ENCODE measurements at places on chromosomes 12 and 14. TPM values are rescaled to one million over a fixed set of nuclear protein-coding genes. Genes with fewer than 3 reads are reported as not detected.

The BCAT1 gene
- total RNA-seq: 267 TPM

DNA sequence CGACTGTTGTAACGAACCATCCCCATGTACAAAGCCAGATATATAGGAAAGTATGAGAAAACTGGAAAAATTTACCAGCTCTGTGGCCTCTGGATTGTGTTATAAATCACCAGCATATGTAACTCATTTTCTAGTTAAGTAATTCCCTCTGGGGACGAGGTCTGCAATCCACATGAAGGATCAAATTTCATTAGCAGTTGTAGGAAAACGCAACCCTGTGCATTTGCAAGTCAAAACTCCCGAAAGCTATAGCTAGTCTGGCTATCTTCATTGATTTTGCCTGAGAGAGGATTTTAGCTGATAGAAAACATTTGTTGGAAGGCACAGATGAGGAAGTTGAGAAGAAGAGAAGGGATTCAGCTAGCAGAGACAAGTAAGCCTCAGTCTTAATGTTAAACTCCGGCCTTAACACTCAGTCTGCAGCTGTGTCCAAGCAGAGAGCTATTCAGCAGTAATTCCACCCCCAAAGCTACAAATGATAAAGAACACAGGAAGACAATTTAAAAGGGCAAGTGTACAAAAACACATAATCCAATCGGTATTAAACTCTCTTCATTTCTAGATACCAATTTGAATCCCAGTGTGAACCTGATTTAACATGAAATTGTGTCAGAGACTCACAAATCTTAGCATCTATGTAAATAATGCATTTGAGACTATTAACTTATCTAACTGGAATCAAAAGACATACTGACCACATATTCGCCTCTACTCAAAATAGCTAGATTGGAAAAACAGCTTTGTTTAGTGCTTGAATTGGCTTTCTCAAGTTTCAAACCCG lies 54.2 kb upstream of the CERS5 start:
- DNase-seq: no peak
- H3K4me1 ChIP-seq: peaks cover 20% of the 10 kb centered on the region
- no peaks in the 10 kb centered on the region for H3K27me3 ChIP-seq
- no peak overlapping the region for H3K4me3 ChIP-seq
- no peak overlapping the region for H3K27ac ChIP-seq

- H3K27me3 ChIP-seq: peaks cover 2% of the 10 kb centered on the region
- H3K36me3 ChIP-seq: no peaks in the 10 kb centered on the region
- no peak overlapping the region for H3K27ac ChIP-seq
- DNase-seq: no peak
- no peak overlapping the region for H3K4me3 ChIP-seq
Observed at GRCh38 chr14:104047761-104048160, 37.7 kb upstream of the ASPG start.

- no peaks in the 10 kb centered on the region for H3K27me3 ChIP-seq
- H3K4me1 ChIP-seq: peaks cover 4% of the 10 kb centered on the region
- H3K27ac ChIP-seq: peak within 1 kb of the TSS; percentile 54
- no peak within 1 kb of the TSS for H3K4me3 ChIP-seq
Observed at GRCh38 chr12:11134305-11134704, at the start of gene TAS2R30. TAS2R30 (minus strand) TSS chr12:11134644; CDS start chr12:11134244, 400 bp downstream.

The WDHD1 gene
- total RNA-seq: 67.3 TPM

The ING4 gene
- total RNA-seq: 26.7 TPM

DNA sequence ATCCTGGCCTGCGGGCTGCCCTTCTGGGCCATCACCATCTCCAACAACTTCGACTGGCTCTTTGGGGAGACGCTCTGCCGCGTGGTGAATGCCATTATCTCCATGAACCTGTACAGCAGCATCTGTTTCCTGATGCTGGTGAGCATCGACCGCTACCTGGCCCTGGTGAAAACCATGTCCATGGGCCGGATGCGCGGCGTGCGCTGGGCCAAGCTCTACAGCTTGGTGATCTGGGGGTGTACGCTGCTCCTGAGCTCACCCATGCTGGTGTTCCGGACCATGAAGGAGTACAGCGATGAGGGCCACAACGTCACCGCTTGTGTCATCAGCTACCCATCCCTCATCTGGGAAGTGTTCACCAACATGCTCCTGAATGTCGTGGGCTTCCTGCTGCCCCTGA lies 15.4 kb upstream of the BDKRB1 start:
- H3K4me1 ChIP-seq: peaks cover 4% of the 10 kb centered on the region
- H3K4me3 ChIP-seq: no peak overlapping the region
- H3K36me3 ChIP-seq: peaks cover 9% of the 10 kb centered on the region

GRCh38 chr12:120980800-120981368 lies 2.5 kb downstream of the HNF1A start:
- no peak overlapping the region for H3K27ac ChIP-seq
- H3K4me1 ChIP-seq: peaks cover 17% of the 10 kb centered on the region
- H3K27me3 ChIP-seq: no peaks in the 10 kb centered on the region
- no peak overlapping the region for H3K4me3 ChIP-seq

- no peak overlapping the region for H3K27ac ChIP-seq
- H3K27me3 ChIP-seq: no peaks in the 10 kb centered on the region
- no peaks in the 10 kb centered on the region for H3K4me1 ChIP-seq
- DNase-seq: no peak
- H3K36me3 ChIP-seq: no peaks in the 10 kb centered on the region
- H3K4me3 ChIP-seq: no peak overlapping the region
Observed at GRCh38 chr12:5915511-5915910, 29.5 kb downstream of the ANO2 start.

The GPRC5D gene
- total RNA-seq: not detected

The TAS2R9 gene
- not detected for total RNA-seq

DNA sequence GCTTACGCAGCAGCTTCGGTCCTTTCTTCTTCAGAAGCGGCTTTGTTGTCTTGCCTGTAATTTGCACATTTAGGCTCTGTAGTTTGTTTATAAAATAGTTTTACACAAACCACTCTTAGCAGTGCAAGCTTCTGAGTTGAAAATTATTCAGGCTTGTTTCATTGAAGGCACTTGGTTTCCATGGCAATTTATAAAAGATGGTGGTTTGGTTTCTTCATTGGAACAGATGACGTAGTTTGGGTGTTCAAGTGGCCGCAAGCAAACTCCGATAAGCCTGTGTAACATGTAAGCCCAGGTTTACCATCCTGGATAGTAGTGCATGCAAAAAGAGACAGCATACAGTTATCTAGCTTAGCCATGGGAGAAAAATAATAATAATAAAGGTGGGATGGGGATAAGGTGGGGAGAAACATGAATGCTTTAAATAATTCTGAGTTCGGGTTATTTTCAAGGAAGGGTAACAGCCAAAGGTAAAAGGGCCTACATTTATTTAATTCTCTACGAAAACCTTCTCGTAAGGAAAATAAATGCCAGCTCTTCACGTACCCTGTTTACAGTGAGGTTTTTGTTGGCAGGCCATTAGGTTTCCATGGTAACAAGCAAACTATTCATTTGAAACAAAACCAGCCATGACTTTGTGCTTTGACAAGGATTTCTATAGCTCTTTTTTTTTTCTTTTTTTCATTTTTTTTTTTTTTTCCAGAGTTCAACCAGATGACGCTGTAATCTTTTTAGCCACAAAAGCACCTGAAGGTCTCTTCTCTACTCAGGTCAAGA lies 189.6 kb upstream of the RPL10L start:
- no peaks in the 10 kb centered on the region for H3K36me3 ChIP-seq
- H3K4me3 ChIP-seq: no peak overlapping the region
- H3K27me3 ChIP-seq: no peaks in the 10 kb centered on the region
- no peaks in the 10 kb centered on the region for H3K4me1 ChIP-seq

- peaks cover 56% of the 10 kb centered on the region for H3K27me3 ChIP-seq
- peaks cover 25% of the 10 kb centered on the region for H3K4me1 ChIP-seq
- no peaks in the 10 kb centered on the region for H3K36me3 ChIP-seq
- DNase-seq: no peak
- peak overlapping the region; percentile 93 for H3K4me3 ChIP-seq
- H3K27ac ChIP-seq: peak overlapping the region; percentile 63
Observed at GRCh38 chr14:23284654-23285529, 1.0 kb downstream of the HOMEZ start.

DNA sequence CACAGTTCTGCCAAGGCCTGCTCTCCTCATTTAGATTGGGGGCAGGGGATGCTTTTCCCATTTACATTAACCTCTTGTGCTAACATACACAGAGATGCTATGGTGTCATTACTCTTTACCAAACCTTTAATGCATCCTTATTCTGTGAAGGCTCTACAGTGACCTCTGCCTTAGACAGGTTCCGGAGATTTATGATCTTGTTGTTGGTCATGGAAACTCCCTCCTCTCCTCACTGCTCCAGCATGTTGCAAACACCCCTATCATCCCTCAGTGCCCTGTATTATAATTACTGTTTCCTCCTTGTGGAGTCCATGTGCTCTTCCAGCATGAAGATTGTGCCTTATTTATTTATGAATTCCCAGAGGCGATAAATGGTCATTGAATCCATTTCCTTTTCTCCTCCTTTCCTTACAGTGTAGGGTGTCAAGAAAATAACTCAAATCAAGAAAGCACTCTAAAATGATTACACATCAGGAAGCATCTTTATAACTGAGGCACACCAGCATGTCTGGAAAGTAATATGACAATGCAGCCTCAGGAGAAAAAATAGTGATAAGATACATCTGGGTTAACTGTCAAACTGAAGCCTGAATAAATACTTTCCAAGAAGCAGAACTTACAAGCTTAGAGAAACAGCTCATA lies 37.8 kb downstream of the RTN1 start:
- H3K36me3 ChIP-seq: no peaks in the 10 kb centered on the region
- H3K4me1 ChIP-seq: peaks cover 17% of the 10 kb centered on the region
- no peak overlapping the region for H3K27ac ChIP-seq
- H3K27me3 ChIP-seq: no peaks in the 10 kb centered on the region

DNA sequence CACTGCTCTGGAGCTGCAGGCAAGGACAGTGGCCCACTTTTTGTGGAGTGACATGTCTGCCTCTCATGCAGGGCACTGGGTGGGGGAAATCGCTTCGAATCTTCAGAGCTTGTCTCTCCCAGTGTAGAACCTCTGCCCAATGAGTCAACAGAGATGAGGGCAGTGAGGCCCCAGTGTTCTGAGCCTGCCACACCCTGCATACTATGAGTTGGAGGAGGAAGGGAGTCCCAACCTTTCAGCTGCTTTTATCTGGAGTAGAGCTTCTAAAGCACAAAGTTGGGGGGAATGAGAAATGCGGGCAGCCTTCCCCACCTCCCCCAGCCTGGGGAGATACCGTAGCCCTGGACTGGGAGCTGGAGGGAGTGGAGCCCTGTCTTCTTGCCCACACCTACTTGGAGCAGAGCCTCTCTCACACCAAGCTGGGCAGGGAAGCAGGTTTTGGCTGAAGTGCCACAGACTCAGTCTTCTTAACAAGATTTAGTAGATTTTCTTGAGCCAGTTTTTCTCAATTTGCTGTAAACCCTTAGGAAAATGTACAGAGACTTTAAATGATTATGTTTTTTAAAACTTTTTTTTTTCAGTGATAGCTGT lies 159.1 kb downstream of the ADGRD1 start:
- no peaks in the 10 kb centered on the region for H3K36me3 ChIP-seq
- H3K4me3 ChIP-seq: no peak overlapping the region
- peaks cover 4% of the 10 kb centered on the region for H3K27me3 ChIP-seq

DNA sequence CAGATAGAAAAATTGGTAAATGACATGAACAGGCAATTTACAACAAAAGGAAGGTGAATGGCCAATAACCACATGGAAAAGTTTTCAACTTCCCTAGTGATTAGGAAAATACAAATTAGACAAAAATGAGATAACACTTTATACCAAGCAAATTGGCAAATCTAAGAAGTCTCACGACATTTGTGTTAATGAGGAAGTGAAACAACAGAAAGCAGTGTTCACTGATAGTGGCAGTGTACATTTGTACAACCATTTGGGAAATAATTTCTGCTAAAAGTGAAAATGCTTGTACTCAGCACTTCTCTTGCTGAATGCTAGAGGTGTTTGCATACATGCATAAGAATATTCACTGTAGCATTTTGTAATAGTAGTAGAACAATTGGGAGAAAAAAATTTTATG lies 126.6 kb downstream of the LLPH start:
- H3K4me1 ChIP-seq: no peaks in the 10 kb centered on the region
- DNase-seq: no peak
- H3K27ac ChIP-seq: no peak overlapping the region
- no peaks in the 10 kb centered on the region for H3K36me3 ChIP-seq

The TMEM19 gene
- 10.7 TPM for total RNA-seq

The ERBB3 gene
- 49.2 TPM for total RNA-seq

DNA sequence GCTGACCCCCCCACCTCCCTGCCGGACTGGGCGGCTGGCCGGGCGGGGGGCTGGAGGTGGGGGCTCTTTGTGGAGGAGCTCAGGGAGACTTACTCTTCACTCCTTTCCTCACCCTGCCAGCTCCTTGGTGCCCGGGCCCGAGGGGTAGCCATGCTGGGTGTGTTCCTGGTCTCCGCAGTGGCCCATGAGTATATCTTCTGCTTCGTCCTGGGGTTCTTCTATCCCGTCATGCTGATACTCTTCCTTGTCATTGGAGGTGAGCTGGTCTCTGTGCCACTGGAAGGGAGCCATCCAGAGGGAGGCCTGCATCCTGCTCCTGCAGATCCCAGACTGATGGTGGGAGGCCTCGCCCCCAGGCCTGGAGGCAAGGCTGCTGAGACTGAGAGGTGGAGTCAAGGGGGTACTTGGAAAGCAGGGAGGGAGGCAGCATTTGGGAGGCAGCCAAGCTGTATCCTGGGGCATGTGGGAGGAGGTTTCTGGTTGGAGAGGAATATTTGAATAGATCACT lies 19.7 kb downstream of the SOAT2 start:
- no peak overlapping the region for H3K4me3 ChIP-seq
- DNase-seq: no peak
- H3K4me1 ChIP-seq: no peaks in the 10 kb centered on the region
- no peak overlapping the region for H3K27ac ChIP-seq
- peaks cover 55% of the 10 kb centered on the region for H3K27me3 ChIP-seq

DNA sequence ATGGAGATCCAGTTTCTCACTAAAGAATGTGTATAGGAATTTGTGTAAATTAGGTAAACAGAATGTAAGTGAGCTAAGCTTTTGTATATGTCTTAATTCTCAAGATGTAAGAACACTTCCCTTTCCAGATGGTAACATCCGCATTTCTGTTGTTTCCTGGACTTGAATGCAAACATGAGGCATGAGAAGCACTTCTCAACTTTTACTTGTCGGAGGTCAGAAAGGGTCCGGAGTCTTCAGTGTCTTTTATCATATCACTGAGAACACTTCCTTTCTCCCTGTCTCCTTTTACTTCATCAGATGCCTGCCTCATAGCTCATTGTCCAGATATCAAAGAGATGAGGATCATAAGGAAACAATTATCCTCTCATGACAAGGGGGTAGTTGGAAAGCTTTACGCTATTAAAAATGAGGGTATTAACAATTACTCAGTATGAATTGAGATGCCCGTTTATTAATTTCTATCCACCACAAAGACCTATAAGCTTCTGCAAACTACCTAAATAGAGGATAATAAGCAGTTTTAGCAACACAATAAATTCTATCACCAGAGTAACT lies 214.1 kb upstream of the FLRT2 start:
- H3K27me3 ChIP-seq: peaks cover 6% of the 10 kb centered on the region
- no peaks in the 10 kb centered on the region for H3K36me3 ChIP-seq
- no peak overlapping the region for H3K4me3 ChIP-seq
- peak overlapping the region; percentile 15 for H3K27ac ChIP-seq
- DNase-seq: no peak

The KRT83 gene
- not detected for total RNA-seq

The PTPRB gene
- total RNA-seq: 3.3 TPM

The JAG2 gene
- 11.8 TPM for total RNA-seq
